Activated CD4-positive, alpha-beta T cell treated with anti-CD3 and anti-CD28 coated beads, Interleukin-2, amount 50 U/mL, for 24 hours (primary cell): ENCODE measurements at places on chromosomes 7 and 10.

DNA sequence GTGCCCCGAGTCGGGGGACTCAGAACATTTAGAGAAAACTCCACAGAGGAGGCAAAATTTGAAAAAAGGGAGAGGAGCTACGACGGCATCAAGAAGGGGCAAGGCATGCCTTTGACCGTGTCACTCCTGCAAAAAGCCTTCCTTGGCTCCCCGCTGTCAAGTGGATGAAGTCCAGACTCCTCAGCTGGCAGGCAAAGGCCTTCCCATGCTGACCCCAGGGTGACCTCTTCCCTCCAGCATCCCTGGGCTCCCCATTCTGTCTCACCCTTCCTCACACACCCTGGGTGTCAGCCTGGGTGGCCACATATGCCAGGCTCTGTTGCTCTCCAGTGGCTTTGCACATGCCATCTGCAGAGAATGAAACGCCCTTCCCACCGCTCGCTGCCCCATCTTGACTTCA lies 88.4 kb upstream of the ZMIZ1 start:
- no peak for DNase-seq

DNA sequence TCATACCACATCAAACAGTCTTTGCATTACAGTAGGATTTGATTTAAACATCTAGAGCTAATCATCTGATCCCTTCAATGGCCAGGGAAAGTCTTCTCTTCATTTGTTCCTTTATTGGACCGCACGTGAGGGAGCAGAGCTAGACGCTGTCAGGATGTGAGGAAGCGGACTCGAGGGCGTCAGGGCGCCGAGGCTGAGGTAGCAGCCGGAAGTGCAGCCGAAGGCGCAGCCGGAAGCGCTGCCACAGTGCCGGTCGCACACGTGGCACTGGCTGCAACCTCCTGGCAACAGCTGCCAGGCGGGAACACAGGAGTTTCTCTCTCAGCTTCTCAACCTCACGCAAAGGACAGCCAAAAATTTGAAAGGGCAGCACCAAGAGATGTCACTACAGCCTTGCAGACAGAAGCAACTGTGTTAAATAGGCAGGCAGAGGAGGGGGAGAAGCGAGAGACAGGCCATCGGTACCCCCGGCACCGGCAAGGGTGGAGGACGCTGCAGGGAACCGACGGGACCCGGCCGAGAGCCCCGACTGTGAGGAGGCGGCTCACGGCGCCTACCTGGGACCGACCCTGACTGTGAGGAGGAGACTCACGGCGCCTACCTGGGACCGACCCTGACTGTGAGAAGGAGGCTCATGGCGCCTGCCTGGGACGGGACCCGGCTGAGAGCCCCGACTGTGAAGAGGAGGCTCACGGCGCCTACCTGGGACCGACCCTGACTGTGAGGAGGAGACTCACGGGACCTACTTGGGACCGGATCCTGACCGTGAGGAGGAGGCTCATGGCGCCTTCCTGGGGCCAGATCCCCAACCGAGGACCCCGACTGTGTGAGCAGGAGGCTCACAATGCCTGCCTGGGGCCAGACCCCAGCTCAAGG lies 32.3 kb downstream of the VIPR2 start:
- no peak for DNase-seq

GRCh38 chr10:68175949-68176348 lies 56.0 kb downstream of the ATOH7 start:
- no peak for DNase-seq

GRCh38 chr7:115356999-115357702 lies 435.3 kb downstream of the MDFIC start:
- no peak for DNase-seq

- DNase-seq = no peak
These were observed 43.7 kb upstream of the BPGM start for GRCh38 chr7:134602881-134603451.

- no peak for DNase-seq
These were observed 52.4 kb downstream of the CALD1 start for GRCh38 chr7:134831862-134832261.

DNA sequence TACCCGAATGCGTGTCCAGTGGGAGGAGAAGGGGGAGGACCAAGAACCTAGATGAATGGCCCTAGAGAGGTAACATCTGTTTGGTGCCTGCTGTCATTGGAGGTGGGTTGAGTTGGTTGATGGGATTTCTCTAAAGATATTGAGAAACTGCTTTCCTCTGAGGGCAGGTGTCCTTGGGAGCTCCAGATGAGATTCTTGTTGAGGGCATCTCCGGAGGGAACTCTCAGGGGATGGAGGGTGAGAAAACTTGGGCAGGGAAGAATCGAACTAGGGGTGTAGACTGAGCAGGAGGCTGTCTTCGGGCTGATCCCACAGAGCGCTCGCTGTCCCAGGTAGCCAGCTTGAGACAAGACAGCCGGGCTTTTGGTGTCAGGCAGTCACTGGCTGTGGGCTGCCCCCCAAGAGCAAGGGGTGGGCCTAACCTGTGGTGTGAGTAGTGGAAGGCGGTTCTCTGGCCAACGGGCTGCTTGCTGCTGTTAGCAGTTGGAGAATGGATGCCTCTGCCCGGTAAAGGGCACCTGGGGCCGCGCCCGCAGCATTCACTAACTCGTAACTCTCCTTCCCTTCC lies 3.7 kb downstream of the IRF5 start:
- no peak for DNase-seq

DNA sequence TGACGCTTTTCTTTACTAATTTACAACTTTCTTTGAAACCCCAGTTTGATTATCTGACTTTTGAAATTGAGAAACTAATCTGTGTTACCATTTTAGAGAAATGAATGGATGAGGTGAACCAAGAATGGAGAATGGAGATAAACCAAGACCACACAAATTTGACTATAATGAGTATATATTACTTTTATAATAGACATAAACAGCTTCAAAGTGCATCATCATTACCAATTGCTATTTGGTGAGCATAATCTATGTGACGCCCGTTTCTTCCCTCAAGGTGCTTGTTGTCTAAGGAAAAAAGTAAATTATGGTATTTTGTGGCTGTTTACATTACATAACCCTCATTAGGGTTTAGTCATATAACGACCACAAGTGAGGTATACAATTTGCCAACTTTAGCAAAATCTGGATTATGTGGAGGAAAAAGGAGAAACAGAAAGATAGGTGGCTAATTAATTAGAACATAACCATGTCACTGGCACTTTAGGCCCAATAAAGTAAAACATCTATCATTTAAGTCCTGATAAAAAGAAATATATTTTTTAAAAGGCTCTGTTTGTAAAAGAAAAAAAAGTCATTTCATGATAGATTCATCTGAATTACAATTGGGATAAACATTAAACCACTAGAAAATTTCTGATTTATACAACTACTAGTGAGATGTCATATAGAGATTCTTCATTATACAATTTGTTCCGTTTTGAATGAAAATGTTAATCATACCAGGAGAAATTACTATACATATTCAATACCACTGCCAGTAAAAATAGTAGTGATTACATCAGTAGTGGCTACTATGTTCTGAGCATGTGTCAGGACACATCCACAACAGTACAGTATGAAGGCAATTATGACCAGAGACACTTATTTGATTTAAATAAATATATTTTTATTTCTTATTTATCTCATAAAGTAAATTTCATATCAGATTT lies 118.2 kb upstream of the FAM133B start:
- no peak for DNase-seq

DNA sequence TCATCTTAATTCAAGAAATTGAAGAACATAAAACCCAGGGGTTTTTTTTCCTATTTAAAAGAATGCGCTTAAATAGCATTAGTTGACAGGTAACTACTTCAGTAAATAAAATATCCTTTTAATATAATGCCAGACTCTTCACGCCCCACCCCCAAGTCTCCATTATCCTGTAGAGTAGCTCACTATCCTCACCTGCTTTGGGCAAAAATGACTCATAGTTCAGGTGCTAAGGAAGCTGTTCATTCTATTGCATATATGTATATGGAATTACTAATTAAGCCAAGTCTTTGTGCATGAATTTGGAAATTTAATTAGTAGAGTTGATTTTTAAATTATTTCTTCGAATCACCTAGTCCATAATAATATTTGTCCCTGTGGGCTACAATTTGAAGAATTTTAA lies 656.8 kb upstream of the ANKRD30A start:
- DNase-seq = no peak

DNA sequence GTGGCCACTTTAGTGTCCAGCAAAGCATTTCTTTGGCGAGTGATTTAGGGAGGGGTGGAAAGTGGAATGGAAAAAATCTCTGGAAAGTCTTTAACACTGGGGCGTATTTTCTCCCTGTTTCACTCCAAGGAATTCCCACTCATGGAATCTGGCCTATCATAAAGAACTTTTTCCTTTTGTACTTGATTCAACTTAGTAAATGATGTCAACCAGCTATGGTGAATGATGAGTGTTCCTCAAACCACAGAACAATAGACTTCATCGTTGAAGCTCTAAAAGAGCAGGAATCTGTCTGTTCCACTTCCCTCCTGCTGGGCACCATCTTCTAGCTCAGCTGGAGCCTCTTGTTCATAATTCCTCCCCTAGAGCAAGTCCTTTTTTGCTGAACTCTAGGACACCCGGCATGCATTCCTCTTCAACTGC lies 66.5 kb downstream of the EPDR1 start:
- DNase-seq = no peak

GRCh38 chr10:5805711-5806110 lies 7.5 kb downstream of the GDI2 start:
- no peak for DNase-seq

DNA sequence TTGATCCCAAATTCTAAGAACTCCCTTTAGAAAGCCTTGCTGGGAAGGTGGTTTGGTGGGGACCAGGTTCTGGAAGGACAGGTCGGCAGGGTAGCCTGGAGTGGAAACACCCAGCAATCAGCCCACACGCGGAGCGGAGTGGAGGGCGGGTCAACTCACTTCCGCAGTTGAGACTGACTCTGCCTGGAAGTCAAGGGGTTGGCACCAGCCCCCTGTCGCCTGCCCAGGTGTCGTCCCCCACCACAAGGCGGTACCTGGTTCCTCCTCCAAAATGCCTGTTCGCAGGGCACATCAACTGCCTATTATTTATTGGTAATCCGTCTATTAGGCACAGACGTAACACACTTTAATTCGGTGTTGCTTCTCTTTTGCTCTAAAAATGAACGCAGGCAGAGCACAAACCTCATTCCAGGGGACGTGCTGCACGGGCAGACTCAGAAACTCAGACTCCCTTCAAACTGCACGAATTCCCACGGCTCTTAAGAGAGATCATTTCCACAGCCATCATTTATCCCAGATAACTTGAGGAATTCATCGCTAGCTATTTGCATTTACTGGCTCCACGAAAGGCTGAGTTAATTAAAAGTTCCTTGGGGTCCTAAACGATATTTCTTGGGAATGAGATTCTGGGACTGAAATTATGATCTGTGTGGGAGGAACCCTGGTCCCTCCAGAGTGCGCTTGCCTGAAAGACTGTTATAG lies 248.2 kb upstream of the PPP2R2D start:
- no peak for DNase-seq

DNA sequence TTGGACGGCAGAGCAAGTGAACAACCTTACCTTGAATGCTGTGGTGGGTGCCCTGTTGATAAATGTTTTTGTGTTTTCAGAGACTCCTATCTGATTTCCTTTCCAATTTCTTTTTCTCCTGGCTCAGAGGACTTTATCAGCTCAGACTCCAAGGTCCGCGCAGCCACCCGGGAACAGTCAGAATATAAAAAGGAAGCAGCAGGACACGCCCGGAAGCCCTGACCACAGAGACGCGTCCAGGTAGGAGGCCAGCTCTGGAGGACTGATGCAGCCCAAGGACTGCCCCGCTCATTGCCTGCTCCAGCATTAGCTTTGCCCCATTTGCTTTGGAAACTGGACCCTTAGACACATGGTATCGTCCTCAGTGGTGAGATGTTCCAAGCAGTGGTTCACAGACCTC lies 61.3 kb downstream of the TACC2 start:
- no peak for DNase-seq

- DNase-seq = no peak
These were observed 143.2 kb downstream of the USP6NL start for GRCh38 chr10:11468126-11468742.

GRCh38 chr10:113042868-113043267 lies 92.8 kb downstream of the TCF7L2 start:
- DNase-seq = no peak

DNA sequence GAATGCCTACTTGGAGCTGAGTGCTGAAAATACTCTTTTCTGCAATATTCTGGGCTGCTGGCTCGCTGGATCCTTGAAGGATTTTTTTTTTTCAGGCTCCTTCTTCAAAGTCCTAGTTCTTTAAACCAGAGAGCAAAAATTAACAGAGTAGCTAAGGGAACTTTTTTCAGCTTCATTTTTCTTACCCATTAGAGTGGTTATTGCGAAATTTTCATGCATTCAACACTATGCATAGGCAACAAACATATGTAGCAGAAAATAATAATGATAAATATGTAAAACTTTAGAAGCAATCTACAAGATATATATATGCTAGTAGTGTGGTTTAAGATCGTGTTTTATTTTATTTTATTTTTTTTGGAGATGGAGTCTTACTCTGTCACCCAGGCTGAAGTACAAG lies 264.6 kb downstream of the SFMBT2 start:
- DNase-seq = no peak

- DNase-seq = no peak
These were observed 1053.2 kb downstream of the REEP3 start for GRCh38 chr10:64574371-64574770.

DNA sequence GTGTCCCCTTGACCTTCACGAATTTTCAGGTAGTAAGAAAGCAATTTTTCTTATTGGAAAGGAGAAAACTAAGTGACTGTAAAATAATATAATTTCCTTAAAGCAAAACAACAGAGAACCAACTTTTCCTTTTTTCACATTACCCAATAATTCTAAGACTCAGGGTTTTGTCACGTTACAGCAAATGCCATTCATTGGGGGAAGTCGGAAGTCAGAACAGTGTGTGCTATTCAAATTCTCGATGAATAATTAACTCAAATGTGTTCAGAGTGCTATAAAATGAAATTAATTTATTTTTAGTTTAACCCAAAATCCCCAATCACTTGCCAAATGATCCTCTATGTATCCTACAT lies 40.0 kb downstream of the DIP2C start:
- no peak for DNase-seq

DNA sequence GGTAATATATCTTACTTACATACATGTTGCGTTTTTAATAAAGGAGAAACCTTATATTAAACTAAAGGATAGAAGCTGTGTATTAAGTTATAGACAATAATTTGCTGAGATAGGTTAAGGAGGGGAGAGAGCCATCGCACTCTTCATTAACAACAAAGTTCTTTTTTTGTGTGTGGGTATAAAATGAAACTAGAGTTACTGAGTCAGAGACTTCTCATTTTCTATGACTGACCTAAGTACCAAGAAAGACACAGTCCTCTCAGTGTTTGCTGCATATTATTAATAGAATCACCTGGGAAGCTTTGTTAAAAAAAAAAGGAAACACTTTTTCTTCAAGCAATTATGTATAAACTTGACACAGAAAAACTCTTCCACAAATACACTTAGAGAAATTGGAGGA lies 31.4 kb downstream of the FEZF1 start:
- DNase-seq = no peak

GRCh38 chr7:103524042-103524907 lies 78.3 kb upstream of the SLC26A5 start:
- DNase-seq = no peak

GRCh38 chr7:151148319-151149259 lies 18.9 kb downstream of the GBX1 start:
- no peak for DNase-seq

GRCh38 chr10:75408509-75408875 lies 6.9 kb upstream of the ZNF503 start:
- DNase-seq = no peak
